ENCODE measurements at places on chromosomes 6 and 20. TPM values are rescaled to one million over a fixed set of nuclear protein-coding genes. Genes with fewer than 3 reads are reported as not detected.
A peak's percentile ranks its signal among the peaks of the same experiment; 100 is the strongest.

PROKR2 gene
- not detected for total RNA-seq

MCCD1 gene
- total RNA-seq, result not detected

PLCB4 gene
- 39.5 TPM for total RNA-seq

- DNase-seq, result no peak
Measured at GRCh38 chr6:89355511-89356194, 3.1 kb upstream of the UBE2J1 start.

ACTR5 gene
- total RNA-seq, result 4.6 TPM

CUL7 gene
- 15.3 TPM for total RNA-seq

DNA sequence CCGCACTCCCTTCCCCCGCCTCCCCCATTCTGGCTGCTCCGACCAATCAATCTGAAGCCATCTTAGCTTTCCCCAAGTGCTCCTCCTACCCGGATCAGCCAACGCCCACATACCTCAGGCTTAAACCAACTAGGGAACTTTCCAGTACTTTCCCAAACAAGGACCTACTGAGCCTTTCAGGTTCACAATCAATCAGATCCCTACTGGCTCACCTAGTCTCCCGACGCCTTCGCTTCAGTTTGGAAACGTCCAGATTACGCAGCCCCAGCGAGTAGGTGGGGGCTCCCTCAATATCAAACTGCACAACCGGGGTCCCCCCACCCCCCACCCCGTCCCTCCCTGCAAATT lies 432 bp downstream of the HSPA1L start:
- DNase-seq, result peak; percentile 98

C20orf144 gene
- 0.30 TPM for total RNA-seq

DNA sequence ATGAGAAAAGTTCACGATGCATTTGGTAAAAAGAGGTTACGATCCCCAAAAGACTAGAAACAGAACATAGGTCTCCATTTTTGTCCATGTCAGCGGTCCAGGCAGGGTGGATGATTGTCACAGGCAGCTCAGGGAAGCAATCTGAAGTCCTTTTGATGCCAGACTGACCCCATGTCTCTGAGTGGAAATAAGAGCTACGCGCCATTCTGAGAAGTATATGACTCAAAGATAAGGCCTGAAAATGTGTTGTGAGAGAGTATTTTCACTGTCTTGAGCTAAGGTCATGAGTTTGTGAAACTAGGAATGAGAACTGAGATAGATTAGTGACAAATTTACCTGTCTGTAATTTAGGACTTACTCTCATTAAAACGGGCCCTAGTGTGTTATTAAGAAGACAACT lies 69.5 kb downstream of the LYRM4 start:
- DNase-seq, result no peak

- no peak for DNase-seq
Measured at GRCh38 chr6:8434727-8435092, 635 bp downstream of the SLC35B3 start.

DNA sequence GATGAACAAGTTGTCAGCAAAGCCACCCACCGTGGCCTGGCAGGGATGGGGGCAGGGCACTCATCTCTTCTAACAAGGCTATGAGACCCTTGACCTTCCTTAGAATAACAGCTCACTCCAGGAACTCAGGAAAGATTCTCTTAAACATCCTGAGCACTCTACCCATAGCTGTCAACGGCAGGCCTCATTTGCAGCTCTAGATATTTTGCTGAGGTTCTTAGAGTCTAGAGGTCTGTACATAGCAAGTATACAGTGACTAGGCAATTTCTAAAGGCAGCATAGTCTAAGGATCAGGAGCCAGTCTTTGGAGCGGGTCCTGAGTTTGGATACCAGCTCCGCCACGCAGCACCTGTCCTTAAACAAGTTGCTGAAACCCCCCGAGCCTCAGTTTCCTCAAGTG lies 11.7 kb downstream of the TRERF1 start:
- no peak for DNase-seq

DNA sequence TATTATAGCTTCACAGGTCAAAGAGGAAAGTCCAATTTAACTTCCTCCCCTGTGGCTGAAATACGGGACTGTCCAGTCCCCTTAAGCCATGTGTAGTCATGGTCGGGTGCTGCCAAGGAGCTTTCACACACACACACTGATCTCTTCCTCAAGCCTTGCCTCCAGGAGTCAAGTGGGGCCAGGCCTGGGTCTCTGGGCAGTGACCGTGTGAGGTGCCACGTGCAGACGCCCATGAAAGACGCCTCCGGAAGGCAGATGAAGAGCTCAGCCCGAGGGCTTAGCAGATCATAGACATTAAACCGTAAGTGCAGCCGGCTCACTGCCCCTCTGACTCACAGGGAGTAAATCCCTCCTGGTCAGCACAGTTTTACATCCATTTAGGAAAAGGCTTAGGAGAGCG lies 4.2 kb downstream of the GABRR2 start:
- DNase-seq, result no peak

DNA sequence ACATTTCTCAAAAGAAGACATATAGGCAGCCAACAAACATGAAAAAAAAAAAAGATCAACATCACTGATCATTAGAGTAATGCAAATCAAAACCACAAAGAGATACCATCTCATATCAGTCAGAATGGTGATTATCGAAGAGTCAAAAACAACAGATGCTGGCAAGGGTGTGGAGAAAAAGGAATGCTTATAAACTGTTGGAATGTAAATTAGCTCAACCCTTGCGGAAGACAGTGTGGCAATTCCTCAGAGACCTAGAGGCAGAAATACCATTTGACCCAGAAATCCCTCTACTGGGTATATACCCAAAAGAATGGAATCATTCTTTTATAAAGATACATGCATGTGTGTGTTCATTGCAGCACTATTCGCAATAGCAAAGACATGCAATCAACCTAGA lies 303.8 kb upstream of the THEMIS start:
- DNase-seq, result no peak

DNA sequence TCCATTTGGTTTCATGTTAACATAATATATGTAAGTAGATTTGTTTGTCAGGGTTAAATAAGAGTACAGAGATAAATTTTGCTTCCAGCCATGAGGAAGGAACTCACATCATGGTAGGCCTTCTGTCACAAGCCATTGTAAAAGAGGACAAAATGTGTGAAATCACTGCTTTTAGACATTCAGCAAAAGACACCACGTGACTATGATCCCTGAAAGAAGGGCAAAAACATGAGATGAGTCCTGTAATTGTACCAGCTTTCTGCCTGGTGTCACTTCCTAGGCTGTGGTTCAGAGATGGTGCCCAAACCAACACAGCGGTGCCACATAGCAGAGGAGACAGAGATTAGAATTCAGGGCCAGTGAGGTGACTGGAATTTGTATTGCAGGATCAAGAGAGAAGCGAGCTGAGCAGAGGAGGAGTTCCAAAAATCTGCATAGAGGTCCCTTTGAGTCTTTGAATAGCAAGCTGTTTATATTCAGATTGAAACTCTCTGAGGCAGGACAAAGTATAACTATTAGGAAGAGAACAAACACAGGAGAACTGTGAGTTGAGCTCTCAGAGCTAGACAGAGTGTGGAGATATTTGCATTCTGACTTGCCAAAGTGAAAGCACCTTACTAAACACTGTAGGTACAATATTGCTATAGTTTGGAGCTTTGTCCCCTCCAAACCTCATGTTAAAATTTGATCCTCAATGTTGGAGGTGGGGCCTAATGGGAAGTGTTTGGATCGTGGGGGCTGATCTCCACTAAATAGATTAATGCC lies 52.6 kb upstream of the PDE7B start:
- DNase-seq, result no peak

DNA sequence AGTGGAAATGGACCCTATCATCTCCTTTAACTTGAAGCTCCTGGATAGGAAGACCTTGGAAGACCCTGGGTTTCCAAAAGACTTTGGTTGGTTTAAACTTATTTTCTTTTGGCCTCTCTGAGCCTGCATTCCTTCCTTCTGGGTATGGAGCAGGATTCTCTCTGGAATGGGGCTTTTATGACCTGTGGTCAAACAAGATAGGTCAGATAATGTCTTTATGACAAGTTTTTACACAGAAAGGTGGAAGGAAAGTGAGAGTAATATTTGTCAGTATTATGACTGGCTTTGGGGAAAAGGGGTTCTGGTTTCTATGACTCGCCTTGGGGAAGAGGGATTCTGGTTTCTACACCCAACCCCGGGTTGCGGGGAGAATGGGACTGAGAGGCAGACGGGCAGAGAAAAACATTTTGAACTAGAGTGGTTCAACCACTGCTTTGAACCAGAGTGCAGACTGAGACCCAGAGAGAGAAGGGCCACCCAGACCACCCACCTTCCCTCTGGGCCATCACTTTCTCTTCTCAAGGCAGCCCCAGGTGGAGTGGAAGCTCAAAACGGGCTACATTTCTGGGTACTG lies 37.6 kb upstream of the KCNK5 start:
- no peak for DNase-seq

DNA sequence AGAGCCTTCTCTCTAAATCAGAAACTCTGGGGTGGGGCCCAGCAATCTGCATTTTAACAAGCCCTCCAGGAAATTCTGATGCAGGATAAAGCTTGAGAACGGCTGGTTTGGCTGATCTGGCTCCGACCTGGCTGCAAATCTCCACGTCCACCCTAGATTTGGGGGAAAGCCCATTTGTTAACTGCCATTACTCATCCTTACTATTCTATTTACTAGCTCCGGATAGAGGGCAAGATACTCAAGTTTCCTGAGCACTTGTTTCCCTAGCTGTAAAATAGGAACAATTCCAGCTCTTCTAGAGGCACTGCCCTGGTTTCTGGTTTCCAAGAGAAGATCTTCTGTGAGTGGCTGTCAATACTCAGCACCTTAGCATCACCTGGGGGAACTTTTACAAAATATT lies 44.4 kb downstream of the DAAM2 start:
- no peak for DNase-seq

DNA sequence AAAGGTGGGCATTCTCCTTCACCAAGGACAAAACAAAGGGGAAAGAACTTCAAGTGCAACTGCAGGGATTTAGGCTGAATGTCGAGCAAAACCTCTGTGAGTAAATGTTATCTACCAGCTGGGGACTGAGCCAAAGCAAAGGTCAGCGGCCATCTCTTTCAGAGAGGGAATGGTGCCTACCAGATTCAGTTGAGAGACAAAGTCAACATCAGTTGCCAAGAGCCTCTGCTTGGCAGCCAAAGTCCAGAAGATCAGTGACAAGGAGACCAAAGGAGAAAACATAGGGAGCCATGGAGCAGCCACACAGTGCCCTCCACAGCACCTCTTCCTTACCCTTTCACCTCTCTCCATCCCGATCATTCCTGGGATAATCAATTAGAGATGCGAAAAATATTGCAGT lies 472.5 kb downstream of the KIF16B start:
- DNase-seq, result no peak

DNA sequence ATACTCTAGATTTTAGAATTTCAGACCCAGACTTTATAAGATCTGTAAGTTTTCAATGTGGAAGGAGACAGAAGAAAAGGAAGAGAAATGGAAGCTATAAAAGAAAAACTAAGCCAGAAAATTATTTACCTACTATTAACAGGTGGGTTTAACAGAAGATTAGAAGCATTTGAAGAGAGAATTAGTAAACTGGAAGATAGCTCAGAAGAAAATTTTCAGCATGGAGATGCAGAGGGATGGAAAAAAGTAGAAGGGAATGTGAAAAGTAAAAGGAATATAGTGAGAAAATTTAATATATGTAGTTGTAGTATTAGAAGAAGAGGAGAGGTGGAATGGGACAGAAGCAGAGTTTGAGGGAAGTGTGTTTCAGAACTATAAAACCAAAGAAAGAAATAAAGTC lies 56.1 kb downstream of the QKI start:
- DNase-seq, result no peak

LY6G6D gene
- total RNA-seq, result not detected

AVP gene
- total RNA-seq, result not detected

DNA sequence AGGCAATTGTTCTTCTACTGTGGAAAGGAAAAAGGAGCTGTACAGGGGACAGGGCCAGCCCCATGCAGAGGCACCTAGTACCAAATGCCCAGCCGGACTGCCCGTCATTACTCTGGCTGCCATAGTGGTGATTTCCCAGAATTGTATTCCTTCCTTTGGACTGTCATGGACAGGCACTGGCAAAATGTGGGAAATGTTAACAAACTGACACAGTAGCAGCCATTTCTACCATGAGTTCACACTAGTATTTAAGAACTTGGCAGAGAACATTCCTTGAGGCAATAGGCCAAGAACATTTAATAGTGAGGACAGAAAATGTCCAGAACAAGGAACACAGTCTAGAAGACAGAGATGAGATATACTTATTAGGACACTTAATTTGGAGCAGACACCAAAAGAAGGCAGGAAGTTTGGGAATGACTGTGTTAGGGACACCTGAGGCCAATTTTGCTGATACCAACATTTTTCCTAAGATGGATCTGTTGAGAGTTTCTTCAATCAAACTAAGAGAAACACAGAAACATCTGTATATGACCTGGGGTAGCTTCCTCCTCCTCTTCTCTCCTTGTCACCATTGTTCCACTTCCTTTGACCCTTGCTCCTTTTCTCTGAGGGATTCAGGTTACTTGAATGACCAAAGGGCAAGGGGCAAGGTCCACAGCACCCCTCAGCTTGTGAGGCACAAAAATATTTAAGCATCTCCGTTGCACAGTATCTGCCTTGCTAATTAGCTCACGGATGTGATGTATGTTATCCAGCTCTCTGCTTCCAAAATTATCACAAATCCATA lies 14.9 kb downstream of the ADTRP start:
- no peak for DNase-seq

CD164 gene
- total RNA-seq, result 420 TPM

- no peak for DNase-seq
Measured at GRCh38 chr6:108578595-108579327, 18.0 kb downstream of the FOXO3 start.

TSPO2 gene
- total RNA-seq, result not detected

DNA sequence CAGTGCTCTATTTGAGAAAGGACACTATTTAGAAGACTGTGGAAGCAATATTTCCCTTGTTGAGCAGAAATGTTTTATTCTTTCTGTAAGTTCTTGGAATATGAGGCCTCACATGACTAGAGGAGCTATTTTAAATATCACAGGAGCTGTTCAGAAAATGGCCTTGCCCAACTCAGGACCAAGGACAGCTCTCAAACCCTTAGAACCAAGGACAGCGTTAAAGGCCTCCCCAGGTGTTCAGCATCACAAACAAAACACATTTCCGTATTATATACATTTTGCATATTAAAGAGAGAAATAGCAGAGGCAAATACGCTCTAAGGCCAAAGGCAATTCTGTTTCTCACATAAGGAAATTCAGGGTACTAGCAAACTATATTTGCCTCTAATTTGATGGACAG lies 631.4 kb downstream of the CDH26 start:
- DNase-seq, result no peak
